Activated CD8-positive, alpha-beta memory T cell treated with anti-CD3 and anti-CD28 coated beads, Interleukin-2, amount 50 U/mL, for 48 hours (primary cell): ENCODE measurements at places on chromosomes 1 and 21.

- DNase-seq = no peak
These were observed 429.0 kb downstream of the KIF26B start for GRCh38 chr1:245583575-245584330.

- no peak for DNase-seq
These were observed 36.7 kb upstream of the PLXNA2 start for GRCh38 chr1:208280681-208281450.

GRCh38 chr1:239307886-239308285 is 78.5 kb upstream of the CHRM3 start:
- DNase-seq = no peak

DNA sequence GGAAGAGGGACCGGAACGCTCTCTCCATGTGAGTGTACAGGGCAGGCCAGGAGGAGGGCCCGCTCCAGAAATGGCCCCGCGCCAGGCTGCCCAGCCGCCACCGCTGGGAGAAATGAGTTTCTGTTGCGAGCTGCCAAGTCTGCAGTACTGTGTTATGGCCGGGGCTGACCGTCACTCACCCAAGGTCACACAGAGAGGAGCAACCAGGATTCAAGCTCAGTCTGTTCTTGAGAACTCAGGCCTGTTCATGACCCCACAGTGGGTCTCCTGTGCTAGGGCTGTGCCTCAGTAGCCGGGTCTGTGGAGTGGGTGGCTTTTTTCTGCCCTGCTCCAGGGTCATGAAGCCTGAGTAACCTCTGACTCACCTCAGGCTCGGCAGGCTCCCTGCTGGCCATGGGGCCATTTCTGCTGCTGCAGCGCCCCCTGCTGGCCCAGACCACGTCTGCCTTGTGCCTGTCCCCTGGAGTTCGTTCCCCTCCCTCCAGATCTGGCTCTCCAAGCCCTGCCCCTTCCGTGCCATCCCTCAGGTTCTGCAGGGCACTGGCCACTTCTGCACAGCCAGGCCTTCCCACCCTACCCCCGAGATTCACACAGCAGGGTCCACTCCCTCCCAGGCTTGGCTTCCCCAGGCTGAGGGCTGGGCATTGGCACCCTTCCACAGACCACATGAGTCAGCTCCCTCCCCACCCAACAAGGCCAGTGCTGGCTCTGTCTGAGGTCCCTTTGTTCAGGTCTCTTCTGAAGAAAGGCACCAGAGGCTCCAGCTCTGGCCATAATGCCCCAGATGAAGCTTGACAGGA is 51.8 kb downstream of the EDN2 start:
- peak; percentile 97 for DNase-seq

DNA sequence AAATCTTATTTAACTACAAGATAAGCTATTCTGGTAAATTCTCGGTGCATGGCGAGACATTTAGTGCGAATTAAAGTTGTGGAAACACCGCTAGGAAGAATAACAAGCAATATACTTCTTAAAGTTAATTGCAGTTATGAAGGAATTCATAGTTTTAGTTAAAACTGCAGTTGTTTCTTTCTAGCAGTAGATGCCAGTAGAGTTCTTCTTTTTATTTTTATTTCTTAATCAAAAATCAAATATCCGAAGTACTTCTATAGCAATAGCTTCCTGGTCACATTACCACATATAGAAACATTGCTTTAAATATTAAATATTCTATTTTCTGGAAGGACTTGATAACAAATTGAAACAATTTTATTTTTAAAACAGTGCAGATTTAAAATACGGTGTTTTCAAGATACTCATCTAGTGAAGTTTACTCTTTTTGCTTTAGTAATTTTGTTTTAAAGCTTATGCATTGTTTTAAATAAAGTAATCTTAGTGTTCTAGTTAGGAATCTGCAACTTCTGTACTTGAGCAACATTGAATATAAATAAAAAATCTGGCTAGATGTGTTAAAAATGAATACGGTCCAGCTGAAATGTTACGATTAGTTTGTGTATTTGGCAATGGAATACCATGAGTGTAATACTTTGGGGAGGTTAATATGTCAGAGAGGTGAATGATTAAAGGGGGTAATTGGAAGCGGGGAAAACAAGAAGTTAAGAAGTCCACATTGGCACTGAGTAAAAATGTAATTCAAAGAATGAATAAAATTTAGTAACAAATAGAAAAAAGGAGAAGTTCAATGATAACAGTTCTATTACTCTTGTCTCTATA is 2.7 kb upstream of the PRKACB start:
- no peak for DNase-seq

- no peak for DNase-seq
These were observed 488 bp downstream of the DBT start for GRCh38 chr1:100249155-100249536.

DNA sequence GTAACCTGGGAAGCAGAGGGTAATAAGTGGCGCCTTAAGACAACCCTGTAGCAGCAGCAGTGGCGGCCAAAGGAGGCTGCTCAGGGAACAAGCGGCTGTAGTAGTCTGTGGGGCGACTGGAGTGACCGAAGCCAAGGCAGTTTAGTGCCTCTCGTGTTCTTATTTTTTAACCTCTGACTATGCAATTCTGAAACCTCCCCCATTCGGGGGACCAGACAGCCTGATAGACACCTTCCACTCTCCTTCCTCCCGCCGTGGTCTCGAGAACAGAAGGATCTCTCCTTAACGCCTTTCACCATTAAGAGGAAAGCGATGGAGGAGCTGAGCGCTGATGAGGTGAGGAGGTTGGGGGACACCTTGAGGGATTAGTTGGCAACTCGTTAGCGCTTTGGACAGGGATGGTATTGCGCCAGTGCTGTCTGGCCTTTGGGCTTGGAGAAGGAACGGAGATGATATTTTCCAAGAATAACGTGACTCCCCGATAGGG is 644 bp downstream of the UBE4B start:
- DNase-seq = no peak

DNA sequence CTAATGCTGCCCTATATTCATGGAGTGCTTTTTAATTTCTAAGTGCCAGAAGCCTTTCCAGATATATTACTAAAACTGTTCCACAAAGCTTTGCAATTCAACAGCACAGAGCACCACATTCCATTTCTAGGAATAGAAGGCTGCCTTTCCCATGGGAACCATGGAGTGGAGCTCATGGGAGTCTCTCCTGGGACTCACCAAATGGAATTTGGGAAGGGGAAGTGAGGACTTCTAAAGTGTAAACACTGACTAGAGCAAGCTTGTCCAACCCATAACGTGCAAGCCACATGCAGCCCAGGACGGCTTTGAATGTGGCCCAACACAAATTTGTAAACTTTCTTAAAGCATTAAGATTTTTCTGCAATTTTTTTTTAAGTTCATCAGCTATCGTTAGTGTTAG is 190.4 kb upstream of the TNR start:
- DNase-seq = no peak

DNA sequence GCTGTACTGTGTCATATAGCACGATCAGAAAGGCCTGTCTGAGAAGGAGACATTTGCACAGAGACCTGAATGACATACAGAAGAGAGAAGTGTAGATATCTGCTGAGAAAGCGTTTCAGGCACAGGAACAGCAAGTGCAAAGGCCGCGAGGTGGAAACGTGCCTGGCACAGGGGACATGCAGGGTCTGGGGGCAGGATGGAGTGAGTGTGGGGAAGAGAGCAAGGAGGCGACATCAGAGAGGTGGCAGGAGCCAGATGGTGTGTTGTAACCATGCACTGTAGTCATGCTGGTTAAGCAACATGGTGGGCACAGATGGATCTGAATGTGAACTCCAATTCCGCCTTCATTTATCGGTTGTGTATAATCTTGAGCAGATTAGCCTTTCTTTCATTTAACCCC is 13.0 kb downstream of the KRTCAP2 start:
- DNase-seq = no peak

DNA sequence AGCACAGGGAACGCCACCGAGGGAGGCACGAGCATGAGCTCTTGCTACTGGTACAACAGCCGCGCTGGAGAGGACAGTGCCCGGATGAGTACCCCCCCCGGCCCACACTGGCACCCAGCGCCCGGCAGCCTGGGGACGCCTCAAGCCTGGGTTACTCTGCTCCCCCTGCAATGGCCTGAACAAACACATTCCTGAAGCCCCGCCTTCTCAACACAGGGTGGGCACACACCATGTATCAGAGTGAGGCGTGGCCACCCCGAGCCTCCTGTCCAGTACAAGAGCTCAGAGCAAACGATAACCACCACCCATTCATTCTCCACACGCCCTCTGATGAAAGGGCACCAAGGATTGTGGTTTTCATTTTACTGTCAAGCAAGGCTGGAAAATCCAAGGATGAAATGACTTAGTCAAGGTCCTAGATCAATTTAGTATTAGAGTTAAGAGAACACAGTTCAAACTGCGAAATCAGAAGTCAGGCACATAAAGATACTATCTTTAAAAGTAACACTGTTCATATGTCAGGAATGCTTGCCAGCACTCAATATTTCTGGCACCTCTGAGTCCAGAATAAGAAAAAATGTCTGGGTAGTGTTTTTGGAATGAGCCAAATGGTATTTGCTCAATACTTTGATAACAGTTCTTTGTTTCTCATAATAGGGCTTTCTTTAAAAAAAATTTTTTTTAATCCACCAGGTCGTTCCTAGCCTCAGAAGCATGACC is 22.0 kb downstream of the UBE2G2 start:
- no peak for DNase-seq

DNA sequence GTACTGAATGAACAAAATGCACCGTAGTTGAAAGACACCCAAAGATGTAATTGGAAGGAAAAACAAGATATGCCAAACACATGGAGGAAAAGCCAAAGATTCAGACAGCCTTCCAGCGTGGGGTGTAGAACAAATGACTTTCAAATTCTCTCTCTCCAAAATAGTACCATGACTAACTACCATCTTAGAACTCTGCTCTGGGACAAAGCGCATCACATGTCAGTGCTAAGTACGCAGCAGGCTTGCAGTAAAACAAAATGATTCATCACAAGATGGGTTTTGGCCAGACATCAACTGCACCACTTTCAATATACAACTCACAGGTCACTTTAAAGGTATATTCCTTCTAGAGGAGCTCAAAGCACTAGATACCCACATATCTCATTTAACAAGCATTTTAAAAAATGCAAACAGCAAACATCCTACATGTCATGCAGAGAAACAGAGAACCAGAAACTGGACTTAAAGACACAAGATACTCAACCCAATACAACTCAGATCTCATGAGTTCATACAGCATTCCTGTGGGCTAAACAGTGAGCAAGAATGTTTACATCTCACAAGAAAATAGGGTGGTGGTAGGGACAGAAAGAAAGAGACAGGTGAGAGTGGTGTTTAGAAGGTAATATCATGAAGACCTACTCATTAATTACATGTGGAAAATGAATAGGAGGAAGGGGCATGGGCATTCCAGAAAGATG is 75.7 kb downstream of the BCAR3 start:
- no peak for DNase-seq

DNA sequence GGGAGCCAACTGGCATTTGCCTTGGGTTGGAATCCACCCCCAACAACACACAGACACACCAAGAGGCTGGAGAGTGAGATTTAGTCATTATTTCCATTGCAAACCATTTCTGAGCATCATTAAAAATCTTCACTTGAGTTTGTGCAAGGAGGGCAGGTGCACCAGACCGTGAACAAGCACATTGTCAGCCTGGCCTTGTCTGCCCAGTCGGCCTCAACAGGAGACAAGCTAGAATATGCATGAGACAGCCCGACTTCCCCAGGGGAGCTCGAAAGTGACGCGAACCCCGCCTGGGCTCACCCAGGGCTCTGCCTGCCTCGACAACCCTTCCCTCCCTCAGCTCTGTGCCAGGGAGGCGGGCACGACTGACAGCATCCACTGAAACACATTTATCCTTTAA is 15.4 kb upstream of the GUCA2B start:
- no peak for DNase-seq

GRCh38 chr21:31342348-31342747 is 1.7 kb downstream of the TIAM1 start:
- DNase-seq = no peak

DNA sequence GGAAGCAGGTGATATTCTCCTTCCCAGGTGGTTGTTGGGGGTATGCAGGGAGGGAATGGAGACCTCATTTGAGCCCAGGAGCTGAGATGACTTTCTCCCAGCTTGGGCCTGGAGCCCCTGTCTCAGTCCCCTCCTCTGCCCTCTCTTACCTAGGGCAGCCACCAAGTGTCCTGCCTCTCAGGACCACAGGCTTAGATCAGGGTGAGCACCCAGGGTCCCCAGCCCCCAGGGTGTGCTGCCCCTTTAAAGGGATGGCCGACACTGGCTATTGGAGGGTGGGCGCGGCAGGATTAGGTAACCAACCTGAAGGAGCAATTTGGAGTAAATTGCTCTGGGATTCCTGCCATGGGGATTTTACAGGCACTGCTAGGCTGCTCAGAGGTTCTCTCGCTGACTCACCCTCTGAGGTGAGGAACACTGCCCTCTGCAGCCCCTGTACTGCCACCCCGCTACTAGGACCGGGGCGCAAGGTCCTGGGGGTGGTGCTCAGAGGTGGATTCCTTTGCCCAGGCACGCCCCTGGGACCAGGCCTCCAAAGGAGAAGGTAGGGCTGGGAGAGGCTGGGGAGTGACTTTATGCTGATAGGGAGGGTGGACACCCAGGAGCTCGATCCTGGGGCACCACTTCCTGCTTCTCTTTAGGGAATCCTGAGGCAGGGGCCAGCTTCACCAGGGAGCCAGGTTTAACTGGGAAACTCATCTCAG is 1.5 kb downstream of the RPS6KA1 start:
- no peak for DNase-seq

DNA sequence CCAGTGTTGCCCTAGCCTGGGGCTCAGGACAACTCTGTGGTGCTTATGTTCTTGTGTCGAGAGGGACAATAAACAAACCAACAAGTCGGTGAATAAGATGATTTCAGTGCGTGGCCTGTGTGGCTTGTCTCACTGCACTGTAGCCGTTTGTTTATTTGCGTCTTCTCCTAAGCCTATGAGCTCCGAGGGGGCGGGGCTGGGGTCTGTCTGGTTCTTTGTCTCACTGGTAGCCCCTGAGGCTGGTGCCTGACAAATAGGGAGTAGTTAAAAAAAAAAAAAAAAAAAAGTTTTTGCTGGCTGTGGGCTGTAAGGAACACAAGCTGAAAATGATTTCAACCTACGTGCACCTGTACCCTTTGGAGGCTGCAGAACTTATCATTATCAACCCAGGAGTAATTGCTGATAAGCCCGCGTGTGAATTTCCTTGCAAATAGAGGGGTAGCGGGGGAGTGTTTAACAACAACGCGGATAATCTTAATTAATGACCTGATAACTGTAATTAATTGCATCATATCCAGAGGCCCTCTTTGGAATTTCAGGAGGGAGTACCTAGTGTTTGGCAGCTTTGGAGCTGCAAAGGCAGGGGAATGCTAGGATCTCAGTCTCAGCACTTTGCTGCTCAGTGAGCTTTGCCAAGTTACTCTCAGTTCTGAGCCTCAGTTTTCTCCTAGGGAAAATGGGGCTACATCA is 925 bp upstream of the ARHGEF10L start:
- DNase-seq = no peak

DNA sequence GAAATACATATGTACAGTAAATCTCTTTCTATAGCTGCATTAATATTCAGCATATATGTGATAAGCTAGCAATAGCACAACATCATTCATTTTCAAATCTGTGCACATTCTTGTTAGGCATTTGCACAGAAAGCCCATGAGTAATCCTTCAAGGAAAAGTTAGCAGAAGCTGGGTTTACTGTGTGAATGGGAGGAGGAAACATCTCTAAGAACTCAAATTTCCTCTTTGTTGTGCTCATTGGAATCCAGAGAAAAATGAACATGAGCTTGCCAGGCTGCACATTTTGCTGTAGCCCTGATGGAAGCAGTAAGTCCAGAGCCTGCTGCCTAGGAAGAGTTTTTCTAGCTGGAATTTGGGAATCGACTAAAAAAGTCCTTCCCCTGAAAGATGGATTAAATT is 214.2 kb upstream of the FOXD3 start:
- no peak for DNase-seq
